Activated T-cell treated with anti-CD3 and anti-CD28 coated beads for 4 hours (primary cell): ENCODE measurements at places on chromosomes 16 and 17.
A peak's percentile ranks its signal among the peaks of the same experiment; 100 is the strongest.

GRCh38 chr16:85622683-85623082 lies 9.6 kb downstream of the GSE1 start:
- DNase-seq, result no peak

DNA sequence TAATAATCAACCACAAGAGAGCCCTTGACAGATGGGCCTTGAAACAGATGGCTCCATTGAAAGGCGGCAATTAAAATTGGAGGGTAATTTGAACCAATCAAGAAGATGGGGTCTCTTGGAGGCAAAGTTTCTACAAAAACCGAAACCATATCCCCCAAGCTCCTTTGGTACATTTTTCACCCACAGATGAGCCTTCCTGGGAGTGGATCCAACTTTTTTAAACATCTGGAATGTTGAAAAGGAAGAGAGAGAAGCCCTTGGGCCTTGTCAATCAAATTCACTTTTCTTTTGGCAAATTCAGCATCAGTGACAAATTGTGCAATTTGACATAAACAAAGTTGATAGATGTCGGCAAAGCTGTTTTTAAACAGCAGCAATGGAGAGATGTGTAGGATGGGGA lies 13.2 kb upstream of the NUP93 start:
- no peak for DNase-seq

DNA sequence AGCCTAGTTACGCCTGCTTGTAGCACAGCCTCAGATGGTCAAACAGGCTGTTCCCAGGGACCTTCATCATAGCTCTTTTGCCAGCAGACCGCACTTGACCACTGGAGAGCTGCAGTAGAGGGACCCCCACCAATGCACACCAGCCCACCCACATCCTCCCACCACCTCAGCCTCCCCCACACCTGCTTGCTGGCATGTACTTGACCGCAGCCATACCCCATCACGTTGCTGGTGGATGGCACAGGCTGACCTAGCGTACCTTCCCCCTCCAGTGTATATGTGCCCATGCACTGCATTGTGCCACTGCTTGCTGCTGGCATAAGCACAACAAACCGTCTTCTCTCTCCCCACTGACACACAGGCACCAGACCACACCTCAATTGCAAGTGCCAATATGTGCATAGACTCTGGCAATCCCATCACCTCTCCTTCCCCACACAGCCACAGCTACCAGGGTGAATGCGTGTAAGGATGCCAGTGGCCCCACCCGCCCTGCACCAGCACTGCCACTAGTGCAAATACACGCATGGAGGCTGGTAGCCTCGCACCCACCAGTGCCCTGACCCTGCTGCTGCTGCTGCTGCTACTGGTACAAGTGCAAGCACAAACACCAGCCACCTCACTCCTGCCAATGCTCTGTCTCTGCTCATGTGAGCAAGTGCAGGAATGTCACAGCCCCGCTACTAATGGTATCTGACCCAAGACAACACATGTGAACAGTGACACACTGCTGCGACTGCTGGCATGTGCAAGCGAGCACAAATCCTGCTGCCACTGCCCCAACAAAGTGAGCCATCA lies 1377.6 kb downstream of the CDH11 start:
- no peak for DNase-seq

DNA sequence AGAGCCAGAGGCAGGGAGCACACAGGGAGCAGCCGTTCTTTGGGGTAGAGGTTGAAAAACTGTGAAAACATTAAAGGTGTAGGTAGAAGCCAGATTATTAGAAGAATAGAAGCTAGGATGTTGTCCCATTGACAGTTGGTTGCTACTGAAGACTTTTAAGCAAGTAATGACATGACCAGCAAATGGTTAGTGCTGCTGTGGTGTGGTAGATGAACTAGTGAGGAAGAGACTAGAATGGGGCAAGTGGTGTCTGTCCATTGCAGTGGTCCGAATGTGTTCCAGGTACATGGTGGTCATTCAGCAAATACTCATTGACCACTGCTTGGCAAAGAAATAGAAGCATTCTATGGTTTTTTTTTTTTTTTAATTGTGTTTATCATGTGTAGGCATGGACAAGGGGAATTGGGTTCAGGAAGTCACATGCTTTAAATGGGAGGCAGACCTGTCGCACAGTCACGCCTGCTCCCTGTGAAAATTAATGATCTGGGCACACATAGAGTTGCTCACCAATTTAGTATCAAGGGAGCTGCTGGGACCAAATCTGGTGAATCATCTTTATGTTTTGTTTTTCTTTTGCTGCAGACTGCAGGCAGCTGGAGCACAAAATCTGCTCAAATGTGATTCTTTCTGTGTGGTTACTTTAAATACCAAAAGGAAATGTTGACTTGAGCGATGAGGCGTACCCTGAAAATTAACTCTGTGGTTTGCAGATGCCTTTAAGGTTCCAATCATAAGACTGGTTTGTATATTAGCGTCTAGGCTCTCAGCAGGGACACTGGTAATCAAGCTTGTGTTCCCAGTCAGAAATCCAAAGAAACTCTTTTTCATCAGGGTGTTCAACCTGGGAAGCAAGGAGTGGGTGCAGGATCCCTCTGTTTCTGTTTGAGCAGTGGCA lies 30.7 kb downstream of the YPEL2 start:
- no peak for DNase-seq

GRCh38 chr17:19296786-19297778 lies 59.9 kb downstream of the EPN2 start:
- no peak for DNase-seq

- DNase-seq, result no peak
Observed at GRCh38 chr16:75745242-75745641, 19.0 kb upstream of the CPHXL start.

GRCh38 chr16:57153841-57154240 lies 32.0 kb downstream of the PSME3IP1 start:
- no peak for DNase-seq

DNA sequence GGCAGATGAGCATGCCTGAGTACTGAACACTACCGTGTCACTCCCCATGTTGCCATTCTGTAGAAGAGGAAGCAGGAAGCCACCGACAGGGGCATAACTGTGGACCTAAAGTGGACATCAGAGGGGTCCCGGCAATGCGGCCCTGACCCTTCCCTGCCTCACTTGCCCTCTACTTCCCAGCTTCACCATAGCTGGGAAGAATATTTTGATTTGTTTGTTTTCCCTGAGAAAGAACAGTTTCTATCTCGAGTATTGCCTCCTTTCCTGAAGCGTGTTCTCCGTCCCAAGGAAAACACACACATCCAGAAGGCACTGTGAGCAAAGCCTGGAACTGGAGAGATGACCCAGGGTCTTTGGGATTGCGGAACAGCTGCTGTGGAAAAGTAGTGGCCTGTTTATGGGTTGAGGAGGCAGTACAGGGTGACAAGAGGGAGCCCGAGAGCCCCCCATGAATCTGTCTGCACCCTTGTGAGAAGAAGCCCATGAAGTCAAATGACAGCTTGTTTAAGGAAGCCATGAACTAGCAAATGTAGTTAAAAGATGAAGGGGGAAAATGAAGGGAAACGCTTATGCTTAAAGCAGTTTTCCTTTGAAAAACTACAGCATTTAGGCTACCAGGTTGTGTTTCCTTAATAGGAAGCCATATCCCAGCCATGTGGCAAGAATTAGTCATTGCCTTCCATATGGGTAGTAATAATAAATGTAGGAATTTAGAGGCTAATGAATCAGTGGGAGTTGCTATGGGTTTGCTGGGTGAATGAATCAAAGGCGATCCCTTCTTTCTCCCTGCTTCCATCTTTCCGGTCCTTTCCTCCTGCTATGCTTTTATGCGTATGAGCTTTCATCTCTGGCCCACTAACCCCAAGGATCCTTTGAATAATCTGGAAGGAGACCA lies 90.0 kb upstream of the TBX2 start:
- no peak for DNase-seq

GRCh38 chr17:43021741-43022512 lies at the start of gene VAT1:
VAT1 (minus strand) TSS chr17:43022385; CDS start chr17:43022322, 63 bp downstream.
- DNase-seq, result peak; percentile 48

GRCh38 chr16:11138769-11139325 lies 117.2 kb downstream of the SOCS1 start:
- no peak for DNase-seq

- no peak for DNase-seq
Observed at GRCh38 chr17:56700919-56701420, 107.5 kb downstream of the NOG start.

GRCh38 chr17:64651889-64652288 lies 10.2 kb downstream of the SMURF2 start:
- no peak for DNase-seq

DNA sequence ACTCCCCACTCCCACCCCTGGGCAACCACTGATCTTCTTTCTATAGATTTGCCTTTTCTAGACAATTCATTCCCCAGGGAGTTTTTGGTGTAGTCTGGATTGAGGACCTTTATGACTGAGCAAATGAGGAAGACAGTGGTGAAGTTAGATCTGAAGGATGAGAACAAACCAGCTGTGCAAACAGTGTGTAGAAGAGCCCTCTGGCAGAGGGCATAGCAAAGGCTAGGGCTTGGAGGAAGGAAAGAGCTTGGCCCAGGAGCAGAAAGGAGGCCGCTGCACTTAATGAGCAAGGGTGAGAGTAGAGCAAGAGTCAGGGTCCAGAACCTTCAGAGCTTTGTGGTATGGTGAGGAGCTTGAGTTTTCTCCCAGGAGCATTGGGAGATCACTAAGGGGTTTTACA lies 352.7 kb downstream of the CA10 start:
- DNase-seq, result no peak

- no peak for DNase-seq
Observed at GRCh38 chr17:64008830-64009229, 10.7 kb downstream of the PRR29 start.

- DNase-seq, result no peak
Observed at GRCh38 chr17:77637818-77638575, 320.5 kb upstream of the TNRC6C start.

GRCh38 chr16:24671455-24671954 lies 57.9 kb upstream of the TNRC6A start:
- no peak for DNase-seq

GRCh38 chr16:21302898-21303528 lies 24.9 kb upstream of the CRYM start:
- DNase-seq, result no peak

GRCh38 chr17:17072546-17072945 lies 30.3 kb downstream of the MPRIP start:
- DNase-seq, result no peak

- no peak for DNase-seq
Observed at GRCh38 chr16:11032922-11033291, 88.5 kb downstream of the CLEC16A start.

DNA sequence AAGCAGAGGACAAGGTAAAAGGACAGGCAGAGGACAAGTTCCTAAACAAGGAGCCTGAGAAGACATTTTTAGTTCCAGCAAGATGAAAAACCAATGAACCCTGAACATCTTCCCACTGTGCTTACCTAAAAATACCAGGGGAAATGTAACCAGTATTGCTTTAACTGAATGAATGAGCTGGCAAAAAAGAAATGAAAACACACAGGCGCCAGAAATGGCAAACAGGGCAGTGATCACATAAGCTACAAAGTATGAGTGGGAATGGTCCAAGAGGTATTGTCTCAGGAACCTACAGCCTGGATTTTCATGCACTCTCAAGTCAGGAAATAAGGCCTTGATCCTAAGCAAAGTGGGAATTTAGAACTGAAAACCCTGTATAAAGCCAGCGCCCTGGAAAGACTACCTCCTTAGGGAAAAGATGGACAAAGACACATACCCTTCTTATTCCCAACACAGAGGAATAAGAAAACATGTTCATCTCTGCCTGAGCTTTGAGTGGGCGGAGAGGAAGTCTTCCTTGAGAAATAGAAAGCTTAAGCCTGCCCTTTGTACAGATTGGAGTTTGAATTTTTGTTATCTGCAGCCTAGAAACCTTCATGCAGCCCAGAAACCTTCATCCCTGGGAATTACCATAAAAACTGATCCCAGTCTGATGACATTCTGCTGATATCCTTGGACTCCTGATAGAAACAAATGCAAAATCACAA lies 2.1 kb downstream of the CMTM2 start:
- DNase-seq, result no peak

- no peak for DNase-seq
Observed at GRCh38 chr17:48556229-48556575, 11.3 kb upstream of the HOXB2 start.

DNA sequence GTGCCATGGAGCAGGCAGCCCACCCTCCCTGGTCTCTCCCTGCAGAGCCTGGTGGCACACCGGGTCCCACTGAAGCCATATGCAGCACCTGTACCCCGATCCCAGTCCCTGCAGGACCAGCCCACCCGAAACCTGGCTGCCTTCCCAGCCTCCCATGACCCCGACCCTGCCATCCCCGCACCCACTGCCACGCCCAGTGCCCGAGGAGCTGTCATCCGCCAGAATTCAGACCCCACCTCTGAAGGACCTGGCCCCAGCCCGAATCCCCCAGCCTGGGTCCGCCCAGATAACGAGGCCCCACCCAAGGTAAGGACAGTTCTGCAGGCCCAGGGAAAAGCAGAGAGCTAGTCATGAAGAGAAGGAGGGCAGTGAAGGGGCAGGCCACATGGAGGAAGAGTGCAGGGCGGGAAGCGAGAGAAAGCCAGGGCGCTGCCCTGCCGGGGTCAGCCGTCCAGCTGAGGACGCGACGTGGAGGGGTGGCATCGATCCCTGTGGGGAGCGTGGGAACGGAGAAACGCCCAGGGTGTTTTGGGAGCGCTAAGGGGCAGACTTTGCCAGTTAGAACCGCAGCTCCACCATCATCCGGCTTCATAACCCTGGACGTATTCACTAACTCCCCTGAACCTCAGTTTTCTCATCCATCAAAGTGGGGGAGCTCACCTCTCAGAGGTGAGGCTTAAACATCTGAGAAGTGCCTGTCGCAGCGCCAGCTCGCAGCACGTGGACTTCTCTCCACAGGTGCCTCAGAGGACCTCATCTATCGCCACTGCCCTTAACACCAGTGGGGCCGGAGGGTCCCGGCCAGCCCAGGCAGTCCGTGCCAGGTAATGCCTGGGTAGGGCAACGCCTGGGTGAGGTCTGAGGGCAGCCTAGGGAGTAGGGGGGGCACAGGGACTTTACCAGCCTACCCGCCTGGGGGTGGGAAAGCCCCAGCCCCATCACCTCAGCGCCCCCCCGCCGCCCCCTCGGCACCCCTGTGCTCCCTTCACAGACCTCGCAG lies 7.6 kb upstream of the C17orf107 start:
- no peak for DNase-seq

DNA sequence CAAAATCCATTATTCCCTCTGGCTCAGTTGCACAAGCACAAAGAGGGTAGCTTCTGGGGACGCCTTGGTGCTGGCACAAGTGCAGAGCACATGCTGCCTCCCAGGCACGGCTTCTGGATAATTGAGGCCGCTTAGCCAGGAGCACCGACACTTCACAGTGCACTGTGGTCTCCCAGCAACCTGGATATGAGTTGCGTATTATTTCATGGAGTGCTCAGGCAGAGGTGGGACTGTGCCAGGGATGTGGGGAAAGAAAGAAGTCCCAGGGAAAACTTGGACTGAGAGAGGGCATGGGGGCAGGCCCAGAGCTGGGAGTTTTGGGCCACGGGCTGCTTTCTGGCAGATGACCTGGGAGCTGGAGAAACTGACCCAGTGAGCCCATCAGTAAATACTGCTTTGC lies 37.5 kb downstream of the MPRIP start:
- no peak for DNase-seq

- DNase-seq, result no peak
Observed at GRCh38 chr17:63997341-63998048, 656 bp upstream of the PRR29 start.
